ENCODE measurements at places on chromosomes 4 and X. TPM values are rescaled to one million over a fixed set of nuclear protein-coding genes. Genes with fewer than 3 reads are reported as not detected.

GRCh38 chr4:87734936-87735335 is 64.4 kb upstream of the IBSP start:
- DNase-seq = no peak

Gene SCD5
- total RNA-seq = 1.0 TPM

Gene UGT2B7
- total RNA-seq = 0.23 TPM

- DNase-seq = no peak
These were observed 10.9 kb upstream of the DCTD start for GRCh38 chr4:182928061-182928460.

Gene RBMXL3
- total RNA-seq = not detected
